ENCODE measurements at places on chromosomes 2 and 18. TPM values are rescaled to one million over a fixed set of nuclear protein-coding genes. Genes with fewer than 3 reads are reported as not detected.

DNA sequence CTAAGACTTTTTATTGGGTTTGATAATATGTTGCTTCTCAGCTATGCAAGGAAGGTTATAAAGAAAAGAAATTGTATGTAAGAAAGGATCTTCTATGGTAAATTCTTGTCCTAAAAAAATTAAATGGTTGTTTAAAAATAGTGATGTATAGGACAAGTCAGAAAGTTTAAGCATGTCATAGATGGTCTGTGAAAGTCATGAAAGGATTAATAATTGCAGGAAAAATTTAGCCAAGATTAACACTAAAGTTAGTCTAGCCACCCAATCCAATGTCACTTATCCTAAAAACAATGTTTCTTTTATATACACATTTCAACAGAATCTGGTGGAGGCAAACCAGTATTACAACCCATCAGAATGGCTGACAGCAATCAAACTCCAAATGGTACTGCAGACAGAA is 1046.7 kb upstream of the SLC39A10 start:
- DNase-seq: no peak

Gene GPR75
- 3.9 TPM for polyA plus RNA-seq

- DNase-seq: no peak
Observed at GRCh38 chr2:42849311-42849710, 56.9 kb upstream of the HAAO start.

GRCh38 chr2:119704670-119705120 is 25.7 kb downstream of the TMEM177 start:
- no peak for DNase-seq

Gene PLEK
- polyA plus RNA-seq: 5.1 TPM

Gene TMEFF2
- 6.9 TPM for polyA plus RNA-seq

Gene RAMP1
- 6.1 TPM for polyA plus RNA-seq

Gene CNTNAP5
- polyA plus RNA-seq: not detected

DNA sequence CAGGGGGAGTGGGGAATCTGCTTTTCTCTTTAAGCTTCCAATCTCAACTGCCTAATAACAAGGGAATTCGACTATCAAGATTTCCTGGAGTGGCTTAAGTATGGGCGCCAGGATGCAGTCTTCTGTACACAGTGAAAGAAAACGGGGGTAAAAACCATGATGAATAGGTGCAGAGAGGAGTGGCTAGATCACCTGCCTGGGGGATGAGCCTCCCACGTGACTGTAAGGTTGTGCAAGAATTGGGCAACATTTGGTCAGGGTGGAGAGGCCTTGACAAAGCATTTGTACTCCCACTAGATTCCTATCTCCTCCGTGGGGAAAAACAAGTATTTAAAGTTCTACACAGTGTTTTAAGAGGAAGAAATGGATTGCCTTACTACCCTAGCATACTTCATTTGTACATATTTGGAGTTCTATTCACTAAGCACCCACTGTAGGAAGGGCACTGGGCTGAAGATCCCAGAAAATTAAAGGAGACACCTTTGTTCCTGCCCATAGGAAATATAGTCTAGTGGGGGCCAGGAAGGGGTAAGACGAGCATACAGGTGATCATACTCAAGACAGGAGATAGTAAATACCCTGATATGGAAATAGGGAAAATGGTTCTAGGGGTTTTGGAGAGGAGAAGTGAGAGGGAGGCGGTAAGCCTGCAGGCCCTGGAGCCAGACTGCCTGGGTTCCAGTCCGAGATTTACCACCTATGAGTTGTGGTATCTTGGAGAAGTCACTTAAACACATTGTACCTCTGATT is 29.2 kb downstream of the EPAS1 start:
- no peak for DNase-seq

DNA sequence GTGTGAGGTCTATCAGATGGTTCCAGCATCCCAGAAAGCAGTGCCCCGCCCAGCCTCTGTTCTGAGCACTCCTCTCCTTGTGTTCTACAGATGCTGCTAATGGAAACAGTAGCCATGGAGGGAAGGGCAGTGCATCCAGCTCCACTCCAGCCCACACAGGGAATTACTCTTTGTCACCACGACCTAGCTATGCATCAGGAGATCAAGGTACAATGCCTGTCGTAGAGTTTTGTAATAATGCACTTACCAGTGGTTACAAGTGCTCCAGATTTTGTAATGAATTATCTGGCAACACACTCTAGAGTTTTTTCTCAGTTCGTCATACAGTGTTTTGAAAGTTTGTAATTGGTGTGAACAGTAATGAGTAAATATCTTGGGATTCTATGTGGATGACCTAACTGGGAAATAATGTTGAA is 161.1 kb downstream of the ESCO1 start:
- DNase-seq: no peak

- DNase-seq: no peak
Observed at GRCh38 chr18:42112657-42113420, 157.8 kb downstream of the PIK3C3 start.

DNA sequence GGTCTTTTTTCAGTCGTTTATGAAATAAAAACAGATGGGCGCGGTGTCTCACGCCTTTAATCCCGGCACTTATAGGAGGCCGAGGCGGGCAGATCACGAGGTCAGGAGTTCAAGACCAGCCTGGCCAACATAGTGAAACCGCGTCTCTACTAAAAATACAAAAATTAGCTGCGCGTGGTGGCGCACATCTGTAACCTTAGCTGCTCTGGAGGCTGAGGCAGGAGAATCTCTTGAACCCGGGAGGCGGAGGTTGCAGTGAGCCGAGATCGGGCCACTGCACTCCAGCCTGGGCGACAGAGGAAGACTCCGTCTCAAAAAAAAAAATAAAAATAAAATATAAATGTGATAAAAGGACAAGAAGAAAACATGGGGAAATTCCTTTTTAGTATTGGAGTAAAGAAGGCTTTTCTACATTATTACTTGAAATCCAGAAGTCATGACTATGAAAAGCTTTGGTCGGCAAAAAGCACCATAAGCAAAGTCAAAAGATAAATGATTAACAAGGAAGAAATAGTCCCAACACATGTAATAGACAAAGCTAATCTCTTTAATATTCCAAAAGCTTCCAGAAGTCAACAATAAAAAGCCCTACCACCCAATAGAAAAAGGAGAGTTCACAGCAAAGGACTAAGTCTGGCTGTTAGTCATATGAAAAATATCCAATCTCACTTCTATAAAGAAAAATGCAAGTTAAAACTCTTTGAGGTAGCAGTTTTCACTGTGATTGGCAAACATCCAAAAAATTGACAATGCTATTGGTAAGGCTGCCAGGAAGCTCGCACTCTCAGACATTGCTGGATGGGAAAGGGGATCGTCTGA is 1.4 kb upstream of the FAM168B start:
- no peak for DNase-seq

Gene CDK15
- 1.2 TPM for polyA plus RNA-seq

- no peak for DNase-seq
Observed at GRCh38 chr2:108594982-108595464, 60.8 kb downstream of the LIMS1 start.
